Caki2 (cell line): ENCODE measurements at places on chromosomes 12 and 14. TPM values are rescaled to one million over a fixed set of nuclear protein-coding genes. Genes with fewer than 3 reads are reported as not detected.

Gene CCDC197
- not detected in 2 replicates for total RNA-seq

Gene MYF6
- total RNA-seq: not detected in 2 replicates

DNA sequence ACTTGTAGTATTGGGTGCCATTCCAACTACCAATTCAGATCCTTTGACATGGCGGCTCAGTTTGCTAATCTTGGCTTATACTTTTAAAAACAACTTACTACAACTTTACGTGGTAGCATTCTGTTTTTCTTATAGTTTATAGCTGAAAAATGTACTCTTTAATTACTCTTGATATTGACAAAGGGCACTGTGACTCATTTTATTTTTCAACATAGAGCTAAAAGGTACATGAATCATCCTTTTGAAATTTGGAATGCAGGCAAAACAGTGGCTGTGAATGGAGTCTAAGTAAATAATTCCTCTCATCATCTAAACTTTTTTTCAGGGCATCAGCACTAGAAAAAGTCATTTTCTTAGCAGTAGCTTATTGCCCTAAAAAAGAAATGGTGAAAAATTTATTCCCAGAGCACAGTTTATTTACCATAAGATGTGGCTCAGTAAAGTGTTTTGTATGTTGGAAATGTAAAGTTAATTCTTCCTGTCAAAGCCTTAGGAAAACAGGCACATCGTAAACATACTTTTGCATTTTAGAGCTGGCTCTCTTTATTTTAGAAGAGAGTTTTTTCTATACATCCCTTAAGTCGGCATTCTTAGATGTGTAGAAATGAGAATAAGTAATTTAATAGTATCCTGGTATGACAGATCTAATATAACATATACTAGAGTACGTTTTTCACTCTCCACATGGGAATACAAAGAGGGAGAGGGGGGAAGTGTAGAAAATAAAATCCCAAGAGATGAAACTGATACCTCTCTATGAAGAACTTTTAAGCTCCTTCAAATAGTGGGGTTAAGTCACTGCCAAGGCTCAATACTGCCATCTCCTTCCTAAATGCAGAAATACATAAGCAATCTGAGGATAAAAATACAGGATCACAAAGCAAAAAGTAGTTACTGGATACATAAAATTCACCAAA lies 55.2 kb downstream of the SLC25A21 start:
- DNase-seq: peak; percentile 12

DNA sequence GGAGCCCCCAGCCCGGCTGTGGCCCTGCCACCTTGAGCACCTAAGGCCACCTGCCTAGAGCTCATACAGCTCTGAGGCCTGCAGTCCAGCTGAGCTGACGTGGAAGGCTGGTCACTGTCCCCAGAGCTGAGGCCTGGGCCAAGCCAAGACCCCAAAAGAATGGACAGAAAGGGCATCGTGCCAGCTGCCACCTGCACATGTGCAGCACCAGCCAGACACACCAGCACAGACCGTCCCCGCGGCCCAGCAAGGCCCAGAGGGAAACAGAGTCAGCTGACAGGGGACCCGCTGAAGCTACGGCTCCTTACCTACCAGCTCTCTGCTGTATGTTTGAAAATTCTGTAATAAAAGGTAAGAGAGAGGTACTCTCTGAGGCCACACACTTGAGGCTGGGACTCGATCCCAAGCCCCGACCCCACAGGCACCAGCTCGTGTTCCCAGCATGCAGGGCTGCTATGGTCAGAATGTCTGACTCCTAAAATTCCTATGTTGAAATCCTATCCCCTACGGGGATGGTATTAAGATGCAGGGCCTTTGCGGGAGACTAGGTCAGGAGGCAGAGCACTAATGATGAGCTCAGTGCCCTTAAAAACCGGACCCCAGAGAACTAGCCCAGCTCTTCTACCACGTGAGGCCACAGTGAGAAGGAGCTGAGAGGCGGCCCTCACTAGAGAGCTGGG lies 25.4 kb downstream of the BRF1 start:
- DNase-seq: no peak

DNA sequence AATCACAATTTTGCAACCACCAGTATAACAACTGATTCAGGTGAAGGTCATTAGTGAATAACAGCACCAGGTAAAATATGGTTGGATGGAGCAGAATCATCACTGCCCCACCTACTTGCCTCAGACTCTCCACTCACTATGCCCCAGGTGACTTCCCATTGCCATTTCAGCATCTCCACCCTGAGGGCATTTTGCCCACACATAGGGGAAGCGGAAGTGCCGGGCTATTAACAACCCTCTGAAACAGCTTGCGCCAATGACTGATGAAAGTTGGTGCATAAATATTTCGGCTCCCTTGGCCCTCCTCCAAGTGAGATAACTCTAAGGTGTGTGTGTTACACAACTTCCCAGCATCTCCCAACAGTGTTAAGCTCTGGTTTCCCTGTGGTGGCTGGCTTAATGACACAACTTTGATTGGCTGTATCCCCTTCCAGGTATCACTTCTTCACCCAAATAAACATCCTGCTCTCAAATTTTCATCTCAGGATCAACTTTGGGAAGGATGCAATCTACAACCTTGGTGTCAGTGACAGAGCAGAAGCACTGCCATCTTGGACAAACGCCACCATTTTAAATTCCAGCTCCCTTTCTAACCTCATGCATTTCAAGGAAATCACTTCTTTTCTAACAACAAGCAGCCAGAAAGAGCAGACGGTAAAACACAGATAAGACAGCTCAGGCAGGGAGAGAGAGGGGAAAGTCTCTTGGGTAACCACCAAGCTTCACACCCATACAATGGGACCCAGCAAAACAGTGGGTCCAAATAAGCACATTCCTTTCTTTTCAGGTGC lies 73.6 kb upstream of the PPP2R5C start:
- no peak for DNase-seq

DNA sequence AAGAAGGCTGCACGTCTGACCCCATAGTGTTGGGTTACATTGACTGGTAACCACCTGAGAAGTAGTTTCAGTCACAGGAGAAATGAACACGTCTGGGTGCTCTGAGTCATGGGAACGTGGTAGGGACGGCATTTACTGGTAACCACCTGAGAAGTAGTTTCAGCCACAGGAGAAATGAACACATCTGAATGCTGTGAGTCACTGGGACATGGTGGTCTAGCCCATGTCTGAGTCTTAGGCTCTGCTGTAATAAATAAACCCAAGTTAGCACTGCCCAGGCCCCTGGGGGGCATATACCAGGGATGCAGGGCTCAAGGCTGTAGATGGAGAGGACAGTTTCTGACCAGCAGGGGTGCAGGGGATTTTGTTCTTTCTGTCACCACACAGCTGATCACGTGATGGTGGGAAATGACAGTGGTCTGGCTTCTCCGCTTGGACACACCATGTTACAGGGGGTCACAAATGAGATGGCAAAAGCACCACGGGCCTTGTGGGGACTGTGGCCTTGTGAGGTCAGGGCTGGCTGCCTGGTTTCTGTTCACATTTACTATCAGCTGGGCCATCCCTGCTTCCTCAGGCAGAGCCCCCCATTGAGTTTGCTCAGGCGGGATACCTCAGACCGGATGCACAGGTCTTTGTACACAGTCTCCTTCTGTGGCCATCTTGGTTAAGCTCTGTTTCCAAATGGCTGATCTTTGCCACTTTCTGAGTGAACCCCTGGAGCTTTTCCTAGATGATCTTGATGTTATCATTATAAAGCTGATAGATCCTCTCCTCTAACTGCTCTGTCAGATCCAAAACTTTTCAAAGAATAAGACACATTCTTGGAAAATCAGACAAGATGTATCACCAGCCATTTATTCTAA lies 9.8 kb upstream of the C12orf42 start:
- DNase-seq: no peak

GRCh38 chr14:87944987-87945604 lies 47.9 kb downstream of the GALC start:
- peak; percentile 5 for DNase-seq

DNA sequence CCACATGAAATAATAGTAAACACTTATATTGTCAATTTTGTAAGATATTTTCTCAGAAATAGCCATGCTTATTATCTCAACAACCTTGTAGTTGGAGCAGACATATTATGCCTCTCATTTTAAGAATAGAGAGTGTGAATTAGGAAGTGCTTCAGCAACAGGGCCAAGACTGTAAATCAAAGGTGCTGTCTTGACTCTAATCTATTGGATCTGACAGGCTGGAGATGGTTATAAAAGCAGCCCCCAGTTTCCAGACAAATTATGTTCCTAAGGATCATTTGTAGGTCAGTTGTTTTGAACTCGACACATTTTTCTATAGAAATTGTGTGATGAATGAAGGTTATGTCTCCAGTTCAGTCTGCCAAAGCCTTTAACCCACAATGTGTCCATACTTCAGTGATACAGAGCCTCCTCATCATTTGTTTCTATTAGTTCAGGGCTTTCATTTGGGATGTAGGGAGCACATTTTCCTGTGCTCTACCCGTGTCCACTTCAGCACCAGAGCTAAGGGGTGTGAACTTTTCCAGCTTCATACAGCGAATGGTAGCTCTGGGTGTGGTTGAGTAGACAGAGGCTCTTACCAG lies 284.8 kb upstream of the FBXO33 start:
- DNase-seq: no peak

DNA sequence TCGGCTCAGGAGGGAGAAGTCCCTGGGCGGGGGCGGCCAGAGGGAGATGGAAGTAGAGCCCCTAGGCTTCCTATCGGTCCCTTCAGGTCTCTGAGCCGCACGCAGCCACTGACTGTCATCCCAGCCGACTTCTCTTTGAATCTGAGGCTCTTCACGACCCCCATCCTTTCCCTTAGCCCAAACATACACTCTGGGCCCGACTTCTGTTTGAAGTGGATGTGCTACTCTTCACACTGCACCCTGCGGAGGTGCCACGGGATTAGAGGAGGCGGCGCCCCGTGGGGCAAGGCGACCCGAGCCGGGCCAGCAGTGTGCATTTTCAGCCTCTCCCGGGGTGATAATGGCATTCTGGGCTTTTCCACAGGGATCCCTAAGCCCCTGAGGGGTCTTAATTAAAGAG lies 6.0 kb upstream of the DACT1 start:
- no peak for DNase-seq
